ENCODE measurements at places on chromosomes 5 and 9.

DNA sequence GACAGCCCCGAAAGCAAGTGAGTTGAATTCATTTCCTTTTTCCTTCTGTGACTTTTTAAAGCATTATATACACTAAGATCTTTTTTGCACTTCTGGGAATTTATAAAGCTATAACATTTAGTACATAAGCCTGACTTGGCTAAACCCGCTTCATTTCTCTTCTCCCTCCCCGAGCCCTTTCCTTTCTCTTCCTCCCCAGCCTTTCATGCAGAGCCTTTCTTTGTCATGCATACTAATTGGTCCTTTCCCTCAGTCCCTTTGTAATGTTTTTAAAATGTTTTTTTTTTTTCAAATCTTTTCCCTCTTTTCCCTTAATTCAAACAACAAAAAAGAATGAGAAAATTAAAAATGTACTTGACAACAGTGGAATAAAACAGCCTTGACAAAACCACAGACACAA is 246.4 kb downstream of the PSAT1 start:
- DNase-seq: no peak

DNA sequence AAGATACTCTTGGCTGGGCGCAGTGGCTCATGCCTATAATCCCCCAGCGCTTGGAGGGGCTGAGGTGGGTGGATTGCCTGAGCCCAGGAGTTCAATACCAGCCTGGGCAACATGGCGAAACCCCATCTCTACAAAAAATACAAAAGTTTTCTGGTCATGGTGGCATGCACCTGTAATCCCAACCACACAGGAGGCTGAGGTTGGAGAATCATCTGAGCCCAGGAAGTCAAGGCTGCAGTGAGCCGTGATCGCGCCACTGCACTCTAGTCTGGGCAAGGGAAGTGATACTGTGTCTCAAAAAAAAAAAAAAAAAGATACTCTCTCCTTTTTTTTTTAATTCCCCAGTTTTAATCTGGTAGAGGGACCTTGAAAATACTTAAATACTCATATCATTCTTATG is 15.0 kb downstream of the ANKRD33B start:
- DNase-seq: no peak

DNA sequence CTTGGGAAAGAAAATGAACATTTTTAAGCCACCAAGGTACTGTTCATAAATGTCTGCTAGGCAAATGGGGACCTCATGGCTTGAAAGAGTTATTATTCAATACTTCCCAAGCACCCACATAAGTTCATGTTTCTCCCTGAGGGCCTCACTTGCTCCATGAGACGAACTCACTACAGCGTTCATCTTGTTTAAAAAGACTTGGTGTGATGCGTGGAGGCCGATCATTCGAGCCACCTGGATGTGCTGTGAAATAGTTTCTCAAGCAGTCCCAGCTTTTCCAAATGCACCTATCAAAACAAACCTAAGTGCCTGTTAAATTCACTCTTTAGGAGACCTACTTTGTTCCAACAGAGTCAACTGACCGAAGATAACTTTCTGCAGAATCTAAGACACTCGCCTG is 103.2 kb downstream of the LHFPL2 start:
- no peak for DNase-seq

DNA sequence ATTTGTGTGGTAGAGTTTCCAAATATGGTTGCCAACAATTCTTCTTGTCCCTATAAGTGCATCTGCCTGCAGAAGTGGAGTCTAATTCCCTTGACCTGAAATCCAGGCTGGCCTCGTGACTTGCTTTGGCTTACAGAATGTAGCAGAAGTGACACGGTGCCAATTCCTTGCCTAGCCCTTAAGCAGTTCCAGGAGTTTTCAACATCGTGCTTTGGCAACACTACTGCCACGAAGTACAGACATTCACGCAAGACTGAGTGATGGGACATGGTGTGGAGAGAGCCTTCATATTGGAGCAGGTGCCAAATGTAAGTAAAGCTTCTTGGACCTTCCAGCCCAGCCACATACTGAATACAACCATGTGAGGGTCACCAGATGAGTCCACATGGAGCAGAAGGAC is 92.9 kb upstream of the NEK6 start:
- no peak for DNase-seq

DNA sequence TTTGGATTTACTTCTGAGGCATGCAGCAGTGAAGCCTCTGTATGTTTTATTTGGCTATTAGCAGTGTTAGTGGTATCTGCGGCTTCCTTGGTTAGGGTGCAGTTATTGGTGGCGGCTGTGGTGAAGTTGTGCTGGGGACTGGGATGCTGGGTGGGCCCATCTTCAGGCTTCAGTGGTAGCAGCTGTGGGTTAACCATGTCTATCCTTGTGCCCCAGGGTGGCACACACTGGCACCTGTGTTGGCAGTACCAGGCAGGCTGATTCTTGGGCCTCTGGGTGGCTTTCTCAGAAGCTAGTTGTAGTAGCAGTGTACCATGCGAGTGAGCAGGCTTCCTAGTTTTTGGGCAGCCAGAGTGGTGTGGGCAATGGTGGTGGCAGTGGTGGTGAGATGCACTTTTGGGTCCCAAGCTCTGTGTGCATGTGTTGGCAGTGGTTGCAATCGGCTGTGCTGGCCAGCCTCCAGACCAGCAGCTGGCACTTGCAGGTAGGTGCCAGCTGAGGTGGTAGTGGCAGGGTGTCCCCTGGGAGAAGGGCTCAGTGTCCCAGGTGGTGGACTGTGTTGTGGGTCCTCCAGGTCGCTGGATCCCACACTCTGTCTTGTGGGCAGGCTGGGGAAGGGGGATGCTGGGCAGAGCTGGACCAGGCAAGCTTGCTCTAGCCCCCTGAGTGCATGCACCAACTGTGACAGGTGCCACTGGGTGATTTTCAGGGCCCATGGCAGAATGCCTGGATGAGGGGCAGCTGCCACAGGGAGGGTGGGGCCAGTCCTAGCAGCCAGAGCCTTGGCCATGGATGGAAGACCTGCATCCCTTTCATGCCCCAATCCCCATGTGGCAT is 13.6 kb downstream of the AHRR start:
- no peak for DNase-seq
